ENCODE measurements at places on chromosomes 2 and 18. TPM values are rescaled to one million over a fixed set of nuclear protein-coding genes. Genes with fewer than 3 reads are reported as not detected.
A peak's percentile ranks its signal among the peaks of the same experiment; 100 is the strongest.

Gene SLC16A14
- total RNA-seq, result 29.4 TPM

Gene ITSN2
- 8.7 TPM for total RNA-seq

DNA sequence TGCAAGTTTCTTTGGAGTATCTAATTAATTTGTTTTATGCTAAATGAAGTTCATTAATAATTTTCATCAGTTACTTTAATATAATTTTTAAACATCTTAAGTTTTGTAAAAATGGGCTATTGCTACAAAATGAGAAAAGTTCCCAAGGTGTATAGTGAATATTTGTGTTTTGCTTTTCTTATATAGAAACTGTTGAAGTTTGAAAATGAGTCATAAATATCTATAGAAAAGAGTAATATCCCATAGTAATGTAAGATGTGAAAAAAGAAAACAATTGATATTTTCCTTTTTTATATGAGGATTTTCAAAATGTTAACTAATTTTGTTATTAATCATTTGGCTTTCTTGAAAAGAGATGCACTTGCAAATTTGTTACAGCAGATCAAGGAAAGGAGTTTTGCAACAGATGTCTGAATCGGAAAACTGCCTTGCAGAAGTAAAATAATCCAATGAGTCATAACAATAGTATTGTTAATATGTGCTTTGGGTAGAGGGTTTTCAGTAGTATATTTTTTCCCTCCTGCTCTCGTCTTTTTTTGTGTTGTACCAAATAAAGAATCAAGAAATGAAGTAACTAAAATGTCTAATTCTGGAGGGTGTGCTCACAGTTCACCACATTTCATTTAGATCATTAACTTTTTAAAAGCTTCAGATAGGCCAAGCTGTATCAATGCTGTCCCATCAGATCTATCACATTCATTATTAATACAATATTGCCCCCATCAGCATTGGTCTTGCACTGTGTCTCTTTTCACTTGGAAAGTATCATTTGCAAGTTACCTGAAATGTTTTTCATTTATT lies 15.5 kb downstream of the DUSP19 start:
- no peak for ATAC-seq

Gene CELF4
- total RNA-seq, result 2.2 TPM

- no peak for ATAC-seq
These were observed 219.0 kb downstream of the ACTR3 start for GRCh38 chr2:114108824-114109416.

DNA sequence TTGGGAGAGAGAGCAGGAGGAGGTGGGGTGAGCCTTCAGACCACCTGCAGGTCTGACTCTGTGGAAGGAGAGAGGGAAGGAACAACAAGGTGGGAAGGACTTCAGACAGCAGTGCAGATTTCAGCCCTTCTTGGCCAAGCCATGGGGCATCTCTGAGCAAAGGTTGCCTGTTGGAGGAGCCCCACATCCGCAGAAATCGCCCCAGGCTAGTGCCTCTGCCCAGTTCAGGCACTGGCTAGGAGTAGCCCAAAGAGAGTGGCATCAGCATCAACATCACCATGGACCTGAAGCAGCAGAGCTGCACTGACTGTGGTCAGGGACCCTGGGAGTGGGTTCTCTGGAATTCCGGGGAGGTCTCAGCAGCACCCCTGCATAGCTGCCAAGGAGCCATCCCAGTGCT lies 10.2 kb downstream of the GPR55 start:
- ATAC-seq, result no peak

GRCh38 chr2:105177536-105178254 lies 63.8 kb upstream of the GPR45 start:
- no peak for ATAC-seq

- ATAC-seq, result no peak
These were observed 99.6 kb upstream of the RIOK3 start for GRCh38 chr18:23353459-23353858.

DNA sequence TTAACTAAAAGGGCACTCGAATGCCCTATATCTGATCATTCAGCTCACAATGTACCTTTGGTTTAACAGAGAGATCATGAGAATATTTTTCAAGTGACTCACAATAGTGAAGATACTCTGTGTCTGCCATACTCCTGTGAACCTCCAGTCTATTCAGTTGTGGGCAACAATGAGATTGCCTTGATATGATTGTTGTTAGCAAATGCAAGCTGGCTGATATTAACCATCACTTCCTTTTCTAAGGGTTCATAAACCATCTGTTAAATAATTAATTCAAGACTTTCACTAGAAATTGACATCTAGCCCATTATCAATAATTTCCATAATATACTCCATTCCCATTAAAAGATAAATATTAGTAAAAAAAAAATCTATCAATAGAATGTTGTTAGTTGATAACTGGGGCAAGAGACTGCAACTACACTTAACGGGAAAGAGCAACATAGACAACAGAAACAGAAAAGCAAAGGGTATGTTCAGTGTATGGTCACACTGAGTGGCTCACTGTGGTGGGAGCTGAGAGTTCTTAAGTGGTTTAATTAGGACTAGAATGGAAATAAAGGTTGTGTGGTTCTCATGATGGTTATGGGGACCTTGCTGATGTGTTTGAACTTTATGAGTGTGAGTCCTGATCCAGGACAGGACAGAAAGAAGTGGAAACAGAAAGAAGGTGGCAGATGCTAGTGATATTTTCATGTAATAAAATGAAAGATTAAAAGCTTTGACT lies 11.9 kb downstream of the IL18RAP start:
- no peak for ATAC-seq

- ATAC-seq, result no peak
These were observed 1622.1 kb downstream of the LRP1B start for GRCh38 chr2:140508756-140509155.

DNA sequence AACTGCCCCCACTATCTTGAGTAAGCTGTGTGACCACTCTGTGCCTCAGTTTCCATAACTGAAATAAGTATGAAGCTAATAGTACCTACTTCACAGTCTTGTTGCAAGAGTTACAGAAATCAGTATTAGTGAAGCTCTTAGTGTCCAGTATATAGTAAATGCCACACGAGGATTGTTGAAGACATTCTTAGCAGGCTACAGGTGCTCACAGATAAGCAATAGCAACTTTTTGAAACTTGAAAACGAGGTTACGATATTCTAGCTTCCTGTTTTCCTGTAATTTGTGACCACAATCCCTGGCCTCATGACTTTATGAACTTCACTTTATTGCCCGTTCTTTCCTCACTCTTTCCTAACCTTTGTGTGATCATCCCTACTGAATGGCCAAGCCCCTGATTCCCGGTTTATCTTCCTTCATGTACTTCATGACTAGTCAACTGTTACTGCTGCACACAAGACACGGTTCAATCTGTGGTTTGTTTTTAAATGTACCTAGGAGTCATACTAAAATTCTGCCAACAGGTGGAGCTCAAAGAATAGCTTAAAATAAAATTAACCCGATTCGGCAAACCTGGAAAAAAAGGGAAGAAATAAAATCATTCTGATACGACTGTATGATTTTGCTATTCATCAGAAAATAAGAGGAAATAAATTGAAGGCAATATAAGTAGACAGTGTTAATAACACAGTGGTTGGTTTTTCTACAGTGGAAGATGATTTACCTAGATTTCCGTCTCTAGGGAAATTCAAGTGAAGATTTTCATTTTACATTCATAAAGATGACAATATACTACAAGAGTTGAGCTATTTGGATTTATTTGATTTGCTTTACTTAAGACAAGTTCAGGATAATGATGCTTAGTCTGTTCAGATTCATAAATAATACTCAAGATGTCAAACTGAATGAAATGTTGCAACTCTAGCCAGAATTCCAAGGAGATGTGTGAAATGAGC lies 38.1 kb upstream of the STAT1 start:
- ATAC-seq, result peak; percentile 31

DNA sequence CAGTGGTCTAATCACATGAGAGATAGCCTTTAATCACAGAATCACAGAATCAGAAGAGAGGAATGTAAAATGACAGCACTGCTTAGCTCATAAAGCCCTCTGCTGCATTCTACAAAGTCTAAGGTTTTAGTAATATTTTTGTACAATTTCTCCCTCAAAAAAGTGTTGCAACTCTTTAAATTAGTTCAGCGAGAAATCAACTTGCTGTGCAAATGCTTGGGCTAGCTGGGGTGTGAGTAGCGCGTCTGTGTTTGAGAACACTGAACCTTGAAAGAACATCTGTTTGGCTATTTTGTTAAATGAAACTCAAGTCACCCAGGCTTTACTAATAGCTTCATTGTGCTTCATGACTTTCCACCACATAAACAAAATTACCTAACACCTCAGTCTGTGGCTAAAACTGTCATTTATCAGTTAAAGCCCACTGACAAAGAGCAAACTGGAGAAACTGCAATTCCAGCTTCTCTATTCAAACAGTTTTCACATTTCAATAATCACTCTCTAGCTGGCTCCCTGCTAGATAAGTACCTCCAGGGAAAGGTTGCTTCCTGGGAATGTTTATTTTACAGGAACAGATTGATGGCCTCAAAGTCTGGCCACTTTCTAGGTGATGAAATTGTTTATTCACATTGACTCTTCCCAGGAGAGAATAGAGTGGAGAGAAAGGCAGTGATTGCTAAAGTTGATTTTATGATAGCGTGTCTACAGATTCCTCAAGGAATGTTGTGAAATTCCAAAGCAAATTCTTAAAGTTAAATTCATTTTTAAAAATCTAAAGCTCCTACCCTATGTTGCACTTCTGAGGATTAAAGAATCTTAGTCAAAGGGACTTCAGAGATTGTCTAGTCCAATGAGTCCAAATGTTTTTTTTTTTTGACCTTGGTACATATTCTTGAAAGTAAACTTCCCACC lies 36.0 kb upstream of the STAT1 start:
- ATAC-seq, result peak; percentile 13

DNA sequence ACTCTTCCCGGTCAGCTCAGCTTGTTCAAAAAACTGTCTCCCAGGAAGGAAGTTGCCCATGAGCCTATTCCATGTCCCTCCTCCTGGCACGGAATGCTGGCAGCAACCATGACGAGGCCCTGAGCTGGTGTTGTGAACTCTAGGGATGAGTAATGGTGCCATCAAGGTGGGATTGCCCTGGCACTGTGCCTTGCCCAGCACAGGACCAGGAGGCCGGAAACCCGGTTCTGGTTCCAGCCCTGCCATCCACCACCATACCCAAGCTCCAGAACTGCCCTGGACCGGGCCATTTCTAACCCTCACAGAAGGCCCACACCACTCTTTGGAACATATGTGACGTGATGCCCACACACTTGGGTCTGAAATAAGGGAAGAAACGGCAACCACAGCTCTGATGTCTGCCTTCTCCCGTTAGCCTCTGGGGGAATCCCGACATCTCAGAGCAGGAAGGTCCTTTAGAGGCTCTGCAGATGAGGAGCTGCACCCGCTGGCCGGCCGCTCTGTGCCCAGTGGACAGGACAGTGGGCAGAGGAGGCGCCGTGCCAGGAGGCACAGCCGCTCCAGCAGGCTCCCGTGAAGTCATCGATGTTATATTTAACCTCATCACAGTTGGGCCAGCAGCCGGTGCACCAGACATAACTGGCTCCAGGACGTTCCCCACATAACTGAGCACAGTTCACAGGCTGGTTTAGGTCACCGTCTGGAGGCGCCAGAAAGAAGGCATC lies 462.1 kb upstream of the ID2 start:
- ATAC-seq, result no peak

Gene PSD4
- 0.93 TPM for total RNA-seq

GRCh38 chr2:21217442-21217841 lies 93.7 kb downstream of the TDRD15 start:
- ATAC-seq, result no peak

DNA sequence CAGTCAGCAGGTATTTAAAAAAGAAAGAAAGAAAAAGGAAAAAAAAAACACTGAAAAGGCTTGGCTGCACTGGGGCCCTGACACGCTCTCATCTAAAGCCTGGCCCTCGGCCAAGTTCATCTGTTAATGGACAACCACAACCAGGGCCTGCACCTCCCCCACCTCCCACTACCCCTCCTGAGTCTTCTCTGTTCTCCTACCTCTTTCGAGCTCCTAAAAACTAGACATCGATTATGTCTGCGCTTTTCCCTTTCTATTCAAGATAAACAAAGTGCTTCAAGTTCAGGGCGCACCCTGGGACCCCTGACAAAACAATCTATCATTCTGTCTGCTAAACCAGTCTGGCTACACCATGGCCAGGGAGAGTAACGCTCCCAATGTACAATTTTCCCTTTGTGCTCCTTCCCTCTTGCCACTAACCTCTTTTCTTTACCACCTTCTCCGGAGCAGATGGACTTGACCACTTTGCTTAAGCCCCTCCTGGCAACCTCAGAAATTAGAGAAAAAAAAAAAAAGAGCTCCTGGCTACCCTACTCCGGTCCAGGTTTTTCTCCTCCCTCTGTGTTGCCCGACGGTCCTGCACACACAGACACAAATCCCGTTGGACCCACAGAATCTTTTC lies 22.7 kb downstream of the BCL11A start:
- peak; percentile 88 for ATAC-seq

DNA sequence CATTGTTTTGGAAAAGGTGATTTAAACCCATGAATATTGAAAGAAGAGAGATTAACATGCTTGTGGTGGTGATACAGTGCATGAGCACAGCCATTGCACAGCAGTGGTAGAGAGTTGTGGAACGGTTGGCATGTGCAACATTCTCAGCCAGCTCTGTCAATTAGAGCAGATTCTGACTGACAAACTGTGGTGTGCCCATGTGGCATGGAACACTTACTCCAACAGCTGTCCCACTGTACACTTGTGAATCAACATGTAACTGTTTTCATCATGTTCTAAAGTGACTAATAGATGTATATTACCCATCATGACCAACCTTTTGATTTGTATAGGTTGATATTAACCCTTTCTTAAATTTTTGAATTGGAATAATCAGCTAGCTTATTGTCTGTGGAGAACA lies 55.6 kb downstream of the PKP4 start:
- no peak for ATAC-seq

Gene CCBE1
- total RNA-seq, result 0.14 TPM

Gene GRB14
- 0.66 TPM for total RNA-seq

Gene PAX8
- total RNA-seq, result 6.2 TPM

Gene MYO5B
- total RNA-seq, result 0.83 TPM

- ATAC-seq, result no peak
These were observed 24.5 kb downstream of the NFATC1 start for GRCh38 chr18:79420033-79420745.

DNA sequence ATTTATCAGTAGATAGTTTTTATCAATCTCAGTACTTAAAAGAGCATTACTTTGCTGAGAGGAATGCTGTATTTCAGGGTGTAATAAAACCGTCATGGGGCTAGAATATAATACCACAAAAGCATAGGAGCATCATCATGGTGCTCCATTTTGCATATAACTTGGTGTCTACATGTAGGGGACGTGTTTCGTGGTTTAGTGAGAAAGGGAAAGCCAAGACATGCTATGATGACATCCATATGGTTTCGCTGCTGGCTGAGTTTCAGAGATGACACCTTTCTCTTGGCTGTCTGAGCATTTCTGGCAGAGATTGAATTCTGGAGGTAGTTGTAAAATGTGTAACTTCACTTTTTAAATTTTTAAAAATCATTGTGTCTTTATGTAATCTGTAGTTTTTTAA lies 32.4 kb downstream of the WDR43 start:
- ATAC-seq, result no peak

GRCh38 chr2:38394903-38395341 lies 17.8 kb upstream of the ATL2 start:
- ATAC-seq, result peak; percentile 31

Gene NOSTRIN
- total RNA-seq, result 0.97 TPM

- ATAC-seq, result no peak
These were observed 14.4 kb upstream of the TET3 start for GRCh38 chr2:73970141-73970803.

Gene VWC2L
- 1.00 TPM for total RNA-seq

Gene ALPG
- not detected for total RNA-seq

Gene SERPINB13
- 0.21 TPM for total RNA-seq

Gene TMEM37
- total RNA-seq, result 10.5 TPM
